ENCODE measurements at places on chromosomes 11 and 22. TPM values are rescaled to one million over a fixed set of nuclear protein-coding genes. Genes with fewer than 3 reads are reported as not detected.

Gene RFPL2
- not detected for total RNA-seq

Gene CARD18
- not detected for total RNA-seq

Gene SAC3D1
- 6.8 TPM for total RNA-seq

Gene HBD
- 1.3 TPM for total RNA-seq

Gene OR2D2
- 0.60 TPM for total RNA-seq

Gene NPTXR
- 12.5 TPM for total RNA-seq

Gene PVALB
- total RNA-seq = 2.1 TPM

Gene UBQLNL
- 0.69 TPM for total RNA-seq

DNA sequence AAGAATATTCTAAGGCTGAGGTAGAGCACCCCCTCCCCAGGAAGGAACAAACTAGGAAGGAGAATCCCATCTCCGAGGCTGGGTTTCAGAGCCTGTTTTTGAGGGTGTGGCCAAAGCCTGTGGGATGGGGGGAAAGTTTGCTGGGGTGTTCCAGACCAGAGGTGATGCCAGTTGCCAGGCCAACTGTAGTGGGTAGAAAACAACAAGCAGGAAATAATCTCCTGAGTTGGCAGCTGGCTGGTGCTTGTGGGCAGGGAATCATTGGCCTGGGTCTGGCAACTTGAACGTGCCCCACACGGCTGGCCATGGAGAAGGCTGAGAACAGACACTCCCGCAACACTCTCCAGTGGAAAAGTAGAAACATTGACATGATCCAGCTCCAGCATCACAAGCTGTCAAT is 385.6 kb downstream of the ETS1 start:
- DNase-seq = peak; percentile 12
- no peaks in the 10 kb centered on the region for H3K27me3 ChIP-seq
- no peak overlapping the region for H3K27ac ChIP-seq
- H3K4me3 ChIP-seq = no peak overlapping the region
- H3K4me1 ChIP-seq = no peaks in the 10 kb centered on the region

- no peak overlapping the region for H3K27ac ChIP-seq
- DNase-seq = no peak
- H3K4me1 ChIP-seq = no peaks in the 10 kb centered on the region
- H3K36me3 ChIP-seq = no peaks in the 10 kb centered on the region
- no peaks in the 10 kb centered on the region for H3K27me3 ChIP-seq
These were observed 45.5 kb downstream of the APIP start for GRCh38 chr11:34870548-34871196.

DNA sequence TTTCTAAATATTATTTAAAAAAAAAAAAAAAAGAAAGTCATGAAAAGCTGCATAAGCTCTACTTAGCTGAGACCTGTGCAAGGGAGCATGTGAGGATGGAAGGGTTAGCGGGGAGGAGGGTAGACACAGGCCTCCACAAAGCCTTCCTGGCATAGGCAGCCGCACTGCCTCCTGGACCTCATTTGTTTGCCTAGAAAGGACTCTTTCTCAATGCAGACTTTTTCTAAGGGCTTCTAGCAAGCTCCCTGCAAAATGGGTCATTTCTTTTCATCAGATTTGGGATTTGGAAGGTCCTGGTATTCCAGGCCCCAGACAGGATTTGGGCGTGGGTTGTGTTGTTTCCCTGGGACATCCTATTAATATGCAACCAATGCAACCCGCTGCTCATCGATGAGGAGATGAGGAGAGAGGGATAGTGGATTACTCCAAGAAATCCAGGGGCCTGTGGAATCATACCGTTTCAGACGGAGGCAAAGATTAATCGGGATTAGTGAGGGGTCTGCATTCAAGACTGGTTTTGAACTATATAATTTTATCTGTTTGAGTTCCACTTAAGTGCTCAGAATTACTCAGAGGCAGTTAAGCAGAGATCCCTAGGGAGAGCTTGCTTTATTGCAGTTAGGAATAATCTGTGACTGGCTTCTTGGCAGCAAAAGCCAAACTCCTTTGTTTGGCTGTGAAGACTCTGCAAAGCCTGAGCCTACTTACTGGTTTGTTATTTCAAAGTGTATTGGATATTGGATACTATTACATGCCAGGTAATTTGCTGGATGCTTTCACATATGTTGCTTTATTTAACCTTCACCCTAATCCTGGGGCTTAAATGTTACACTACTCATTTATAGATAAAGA is 106.9 kb upstream of the NAV2 start:
- DNase-seq = no peak
- H3K4me3 ChIP-seq = no peak overlapping the region
- H3K27ac ChIP-seq = no peak overlapping the region
- no peaks in the 10 kb centered on the region for H3K27me3 ChIP-seq
- no peaks in the 10 kb centered on the region for H3K36me3 ChIP-seq

DNA sequence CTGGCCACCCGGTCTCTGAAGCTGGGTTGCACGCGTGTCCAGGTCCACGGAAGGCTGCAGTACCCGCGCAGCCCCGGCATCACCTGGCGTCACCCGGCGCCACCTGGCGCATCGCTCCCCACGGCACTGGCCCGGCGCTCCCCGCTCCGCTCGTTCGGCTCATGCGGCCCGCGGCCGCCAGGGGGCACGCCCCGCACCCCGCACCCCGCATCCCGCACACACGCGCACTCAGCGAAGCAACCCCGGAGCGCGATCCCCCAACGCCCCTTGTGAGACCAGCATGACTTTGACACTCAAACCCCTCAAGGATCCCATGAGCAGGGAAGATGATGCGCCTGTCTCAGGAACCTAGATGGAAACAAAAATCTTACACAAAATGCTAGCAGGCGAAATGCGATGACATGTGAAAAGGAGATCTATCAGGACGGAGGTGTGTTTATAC is 11.9 kb downstream of the B3GNT6 start:
- no peaks in the 10 kb centered on the region for H3K27me3 ChIP-seq
- no peak overlapping the region for H3K27ac ChIP-seq
- no peak overlapping the region for H3K4me3 ChIP-seq
- H3K36me3 ChIP-seq = no peaks in the 10 kb centered on the region

DNA sequence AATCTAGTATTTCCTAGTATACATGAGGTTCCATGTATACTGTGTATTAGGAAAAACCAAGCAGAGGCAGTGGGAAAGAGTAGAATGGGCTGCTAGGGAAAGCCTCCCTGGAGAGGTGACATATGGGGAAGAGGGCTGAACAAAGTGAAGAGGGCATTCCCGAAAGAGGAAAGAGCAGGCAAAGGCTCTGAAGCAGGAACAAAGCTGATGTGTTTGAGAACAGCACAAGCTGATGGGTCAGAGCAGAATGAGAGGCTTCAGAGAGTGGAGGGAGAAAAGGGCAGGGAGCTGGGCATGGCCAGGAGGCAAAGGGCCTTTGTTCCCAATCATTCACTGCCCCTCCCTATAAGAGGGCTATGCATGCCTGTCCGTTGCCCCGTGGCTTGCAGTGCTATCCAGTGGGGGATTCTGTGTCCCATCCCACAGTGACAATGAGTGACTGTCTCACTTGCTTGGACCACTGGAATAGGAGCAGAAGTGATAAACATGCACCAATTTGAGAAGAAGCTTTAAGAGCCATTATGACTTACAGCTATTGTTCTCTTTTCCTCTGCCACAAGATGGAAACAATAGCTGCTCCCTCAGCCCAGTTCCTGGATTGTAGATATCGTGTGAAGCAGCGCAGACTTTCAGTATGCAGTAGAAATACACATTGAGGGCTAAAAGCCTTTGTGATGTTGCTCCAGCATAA is 39.6 kb downstream of the GALNT18 start:
- no peaks in the 10 kb centered on the region for H3K27me3 ChIP-seq
- H3K36me3 ChIP-seq = no peaks in the 10 kb centered on the region
- DNase-seq = no peak
- H3K27ac ChIP-seq = no peak overlapping the region
- peaks cover 24% of the 10 kb centered on the region for H3K4me1 ChIP-seq

- no peak overlapping the region for H3K27ac ChIP-seq
- no peaks in the 10 kb centered on the region for H3K4me1 ChIP-seq
- no peaks in the 10 kb centered on the region for H3K36me3 ChIP-seq
- H3K4me3 ChIP-seq = no peak overlapping the region
These were observed 32.4 kb upstream of the CD44 start for GRCh38 chr11:35106595-35106994.

GRCh38 chr11:12685229-12685628 is 11.0 kb downstream of the TEAD1 start:
- no peaks in the 10 kb centered on the region for H3K36me3 ChIP-seq
- peaks cover 61% of the 10 kb centered on the region for H3K4me1 ChIP-seq
- H3K27me3 ChIP-seq = no peaks in the 10 kb centered on the region
- no peak overlapping the region for H3K4me3 ChIP-seq
- H3K27ac ChIP-seq = no peak overlapping the region

DNA sequence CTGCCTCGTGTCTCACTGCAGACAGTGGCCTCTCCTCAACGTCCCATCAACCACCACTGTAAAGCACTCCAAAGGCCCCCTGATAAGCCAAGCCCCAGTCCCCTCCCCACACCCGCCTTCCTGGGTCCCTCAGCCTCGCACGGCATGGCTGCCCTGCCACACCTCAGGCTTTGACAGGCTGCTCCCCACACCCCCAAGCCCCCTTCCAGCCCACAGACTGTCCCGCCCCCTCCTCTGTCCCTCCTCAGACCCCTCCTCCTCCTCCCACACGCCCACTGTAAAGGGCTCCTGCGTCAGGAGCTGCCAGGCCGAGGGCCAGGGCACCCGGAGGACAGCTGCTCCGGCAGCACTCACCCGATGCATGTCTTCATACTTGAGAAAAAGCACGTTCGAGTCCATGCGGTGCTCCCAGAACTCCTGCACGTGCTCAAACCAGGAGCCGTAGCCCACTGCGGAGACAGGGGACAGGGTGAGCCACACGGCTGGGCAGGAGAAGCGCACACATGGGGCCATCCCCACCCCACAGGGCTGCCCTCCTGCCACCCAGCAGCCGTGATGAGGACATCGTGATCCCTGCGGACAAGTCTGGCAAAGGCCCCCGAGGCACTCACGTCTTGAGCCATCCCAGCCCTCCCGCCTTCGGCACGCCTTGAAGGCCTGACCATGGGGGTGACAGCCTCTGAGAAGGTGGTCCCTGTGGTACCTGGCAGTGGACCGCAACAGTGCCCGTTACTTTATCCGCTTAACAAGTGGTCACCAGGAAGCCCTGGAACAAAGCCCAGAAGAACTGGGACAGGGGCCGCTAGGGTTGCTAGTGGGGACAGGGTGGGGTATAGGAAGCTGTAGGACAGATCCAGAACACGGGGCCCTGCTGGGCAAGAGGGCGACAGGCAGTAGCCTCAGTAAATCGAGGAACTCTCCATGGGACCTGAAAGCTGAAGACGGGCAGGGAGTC is 21.5 kb upstream of the EFCAB6 start:
- no peaks in the 10 kb centered on the region for H3K4me1 ChIP-seq

- H3K27me3 ChIP-seq = no peaks in the 10 kb centered on the region
- H3K4me1 ChIP-seq = peaks cover 6% of the 10 kb centered on the region
- DNase-seq = peak; percentile 76
These were observed 253.0 kb upstream of the CCDC179 start for GRCh38 chr11:23112987-23113886.

- peak overlapping the region; percentile 85 for H3K27ac ChIP-seq
- DNase-seq = no peak
- H3K4me3 ChIP-seq = peak overlapping the region; percentile 84
- H3K36me3 ChIP-seq = no peaks in the 10 kb centered on the region
- no peaks in the 10 kb centered on the region for H3K4me1 ChIP-seq
- H3K27me3 ChIP-seq = no peaks in the 10 kb centered on the region
These were observed 2.2 kb downstream of the PNPLA2 start for GRCh38 chr11:820655-821511.

- H3K36me3 ChIP-seq = no peaks in the 10 kb centered on the region
- DNase-seq = no peak
- no peak overlapping the region for H3K4me3 ChIP-seq
- H3K4me1 ChIP-seq = no peaks in the 10 kb centered on the region
- no peak overlapping the region for H3K27ac ChIP-seq
These were observed 421.6 kb downstream of the METTL15 start for GRCh38 chr11:28529540-28530410.

GRCh38 chr11:73143126-73143838 is 1.2 kb upstream of the FCHSD2 start:
- H3K36me3 ChIP-seq = no peaks in the 10 kb centered on the region
- peak overlapping the region; percentile 58 for H3K4me3 ChIP-seq
- peak overlapping the region; percentile 98 for H3K27ac ChIP-seq
- H3K4me1 ChIP-seq = peaks cover 10% of the 10 kb centered on the region

GRCh38 chr22:42938976-42939375 is 76.0 kb downstream of the PACSIN2 start:
- H3K27ac ChIP-seq = peak overlapping the region; percentile 34
- H3K4me3 ChIP-seq = no peak overlapping the region
- H3K4me1 ChIP-seq = no peaks in the 10 kb centered on the region
- no peaks in the 10 kb centered on the region for H3K36me3 ChIP-seq
- no peak for DNase-seq

DNA sequence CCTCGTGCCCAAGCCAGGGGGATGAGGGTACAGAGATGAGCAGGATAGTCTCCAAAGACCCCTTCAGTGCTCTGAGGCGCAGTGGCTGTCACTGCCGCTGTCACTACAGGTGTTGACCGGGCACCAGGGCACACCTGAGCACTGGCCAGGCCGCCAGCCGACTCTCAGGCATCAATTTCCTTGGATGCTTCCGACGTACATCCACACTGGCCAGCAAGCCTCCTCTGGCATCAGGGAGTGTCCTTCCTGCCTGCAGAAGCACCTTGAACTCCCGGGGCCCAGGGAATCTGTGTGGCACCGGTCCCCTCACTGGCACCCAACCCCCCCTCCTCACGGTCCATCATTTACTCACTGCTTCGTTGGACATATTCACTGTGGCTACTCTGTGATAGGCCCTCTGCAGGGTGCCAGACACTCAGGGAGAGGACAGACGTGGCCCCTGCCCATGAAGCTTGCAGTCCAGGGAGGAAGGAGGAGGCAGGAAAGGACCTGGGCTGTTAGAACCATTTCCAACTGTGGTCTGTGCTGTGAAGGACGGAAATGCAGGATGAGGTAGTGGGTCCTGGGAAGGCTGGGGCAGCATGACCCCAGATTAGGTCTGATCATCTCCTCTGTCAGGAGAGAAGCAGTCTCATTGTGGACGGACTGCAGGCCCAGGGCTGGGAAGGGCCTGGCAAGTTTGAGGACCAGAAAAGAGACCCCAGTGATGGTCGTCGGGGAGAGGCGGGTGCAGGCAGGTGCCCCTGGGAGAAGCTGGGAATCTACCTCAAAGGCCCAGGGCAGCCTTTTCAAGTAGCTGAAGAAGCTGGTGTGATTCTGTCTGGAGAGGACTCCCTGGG is 46.3 kb upstream of the ANO1 start:
- no peaks in the 10 kb centered on the region for H3K27me3 ChIP-seq
- H3K4me1 ChIP-seq = no peaks in the 10 kb centered on the region
- DNase-seq = no peak

- H3K27me3 ChIP-seq = no peaks in the 10 kb centered on the region
- DNase-seq = peak; percentile 54
- peak overlapping the region; percentile 92 for H3K27ac ChIP-seq
- H3K4me1 ChIP-seq = peaks cover 8% of the 10 kb centered on the region
These were observed 1.1 kb downstream of the CAVIN3 start for GRCh38 chr11:6319001-6319703.

GRCh38 chr22:31139066-31139465 is 1.2 kb downstream of the PLA2G3 start:
- H3K4me3 ChIP-seq = no peak overlapping the region
- no peaks in the 10 kb centered on the region for H3K4me1 ChIP-seq
- H3K27me3 ChIP-seq = no peaks in the 10 kb centered on the region
- no peak for DNase-seq
- no peak overlapping the region for H3K27ac ChIP-seq

- DNase-seq = no peak
- no peaks in the 10 kb centered on the region for H3K27me3 ChIP-seq
- no peaks in the 10 kb centered on the region for H3K36me3 ChIP-seq
- H3K4me3 ChIP-seq = no peak overlapping the region
- peaks cover 1% of the 10 kb centered on the region for H3K4me1 ChIP-seq
These were observed 14.8 kb upstream of the CARD10 start for GRCh38 chr22:37533995-37534394.

Data from kidney (tissue), 22 donors.